ENCODE measurements at places on chromosomes 3 and 15. TPM values are rescaled to one million over a fixed set of nuclear protein-coding genes. Genes with fewer than 3 reads are reported as not detected.

GRCh38 chr15:23039917-23040281, 530 bp upstream of the TUBGCP5 start:
- no peak for DNase-seq

GRCh38 chr3:61505197-61505596, 56.2 kb upstream of the PTPRG start:
- DNase-seq = no peak

DNA sequence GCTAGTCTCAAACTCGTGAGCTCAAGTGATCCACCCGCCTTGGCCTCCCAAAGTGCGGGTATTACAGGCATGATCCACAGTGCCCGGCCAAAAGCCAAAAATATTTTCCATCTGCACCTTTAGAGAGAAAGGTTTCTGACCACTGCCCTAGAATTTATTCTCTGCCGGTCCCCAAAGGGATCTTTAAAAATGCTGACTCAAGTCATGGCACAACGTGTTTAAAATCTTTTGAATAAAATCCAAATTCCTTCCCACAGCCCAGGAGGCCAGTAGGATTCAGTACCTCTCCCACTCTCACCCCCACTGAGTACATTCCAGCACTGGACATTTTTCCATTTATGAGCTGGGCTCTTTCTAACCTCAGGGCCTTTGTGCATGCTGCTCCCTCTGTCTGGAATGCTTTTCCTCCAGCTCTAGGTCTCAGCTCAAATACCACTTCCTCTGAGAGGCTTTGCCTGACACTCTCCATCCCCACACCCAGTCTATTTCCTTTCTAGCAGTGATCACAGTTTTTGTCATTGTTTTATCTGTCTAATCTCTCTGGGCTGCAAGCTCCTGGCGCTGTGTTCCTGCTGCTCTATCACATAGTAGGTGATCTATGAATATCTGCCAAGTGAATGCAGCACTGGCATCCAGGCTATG, 502.9 kb downstream of the SHQ1 start:
- DNase-seq = peak; percentile 42

- DNase-seq = peak; percentile 44
Observed at GRCh38 chr3:99789011-99789721, 28.5 kb upstream of the CMSS1 start.

GRCh38 chr3:173584838-173585831, 187.6 kb downstream of the NLGN1 start:
- no peak for DNase-seq

Gene ACOX2
- 1.0 TPM for total RNA-seq

Gene SPTSSB
- 0.17 TPM for total RNA-seq
